ENCODE measurements at places on chromosomes 1 and 21.

- DNase-seq = no peak
Measured at GRCh38 chr1:234520908-234521817, 42.2 kb upstream of the TARBP1 start.

GRCh38 chr1:79792219-79792930 lies 785.8 kb upstream of the ADGRL4 start:
- no peak for DNase-seq

- DNase-seq = no peak
Measured at GRCh38 chr1:115413621-115414020, 75.6 kb upstream of the NGF start.

GRCh38 chr1:53473463-53473862 lies 14.3 kb downstream of the DMRTB1 start:
- peak; percentile 82 for DNase-seq

- no peak for DNase-seq
Measured at GRCh38 chr1:221891708-221892107, 149.8 kb upstream of the DUSP10 start.

DNA sequence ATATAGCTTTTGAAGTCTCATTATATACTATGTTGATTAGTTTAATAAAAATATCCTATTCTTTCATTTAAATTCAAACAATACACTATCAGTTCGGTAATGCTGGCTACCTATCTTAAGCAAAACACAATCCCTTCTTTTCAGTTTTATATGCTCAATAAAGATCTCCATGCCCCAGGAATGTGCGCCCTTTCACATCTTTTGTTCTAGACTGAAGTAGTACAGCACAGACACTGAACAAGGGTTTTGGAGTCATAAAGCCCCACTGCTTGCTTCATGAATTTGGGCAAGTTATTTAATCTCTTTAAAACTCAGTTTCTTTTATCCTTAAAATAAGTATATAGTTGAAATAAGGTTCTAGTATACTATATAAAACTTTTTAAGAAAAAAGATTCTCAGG lies 22.4 kb downstream of the SYDE2 start:
- DNase-seq = no peak

GRCh38 chr1:1544544-1544943 lies 4.1 kb upstream of the TMEM240 start:
- no peak for DNase-seq

- no peak for DNase-seq
Measured at GRCh38 chr21:39317134-39318090, 4.0 kb upstream of the BRWD1 start.

DNA sequence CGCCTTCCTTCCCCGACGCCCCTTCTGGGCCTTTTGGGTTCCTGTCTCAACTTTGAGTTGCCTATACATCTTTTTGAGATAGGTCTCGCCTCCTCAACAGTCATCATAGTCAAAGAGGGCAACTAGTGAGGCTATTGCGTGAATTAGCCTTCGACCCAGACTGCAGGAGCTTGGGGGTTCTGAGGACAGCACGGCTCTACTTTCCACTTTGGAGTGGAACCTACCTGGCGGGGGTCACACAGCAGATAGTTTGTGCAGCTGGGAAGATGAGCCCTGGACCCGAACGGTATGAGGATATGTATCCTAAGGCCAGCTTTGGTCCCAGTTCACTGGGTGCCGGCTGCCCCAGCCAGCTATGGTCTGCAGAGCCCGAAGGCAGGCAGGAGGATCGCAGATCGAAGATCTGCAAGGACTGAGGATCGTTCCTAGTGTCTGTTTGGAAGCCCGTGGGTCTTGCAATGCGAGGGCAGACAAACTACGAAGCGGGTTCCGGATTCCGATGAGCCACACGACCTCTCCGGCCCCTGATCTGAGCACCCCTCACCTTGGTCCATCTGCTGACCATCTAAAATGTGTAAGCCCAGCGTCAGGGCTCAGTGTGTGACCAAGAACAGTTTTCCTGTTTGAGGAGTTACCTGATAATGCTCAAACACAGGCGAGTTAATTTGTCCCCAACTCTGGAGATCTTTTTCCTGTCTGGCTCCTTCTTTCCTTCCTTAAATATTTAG lies 8.1 kb downstream of the FOXD2 start:
- DNase-seq = no peak

DNA sequence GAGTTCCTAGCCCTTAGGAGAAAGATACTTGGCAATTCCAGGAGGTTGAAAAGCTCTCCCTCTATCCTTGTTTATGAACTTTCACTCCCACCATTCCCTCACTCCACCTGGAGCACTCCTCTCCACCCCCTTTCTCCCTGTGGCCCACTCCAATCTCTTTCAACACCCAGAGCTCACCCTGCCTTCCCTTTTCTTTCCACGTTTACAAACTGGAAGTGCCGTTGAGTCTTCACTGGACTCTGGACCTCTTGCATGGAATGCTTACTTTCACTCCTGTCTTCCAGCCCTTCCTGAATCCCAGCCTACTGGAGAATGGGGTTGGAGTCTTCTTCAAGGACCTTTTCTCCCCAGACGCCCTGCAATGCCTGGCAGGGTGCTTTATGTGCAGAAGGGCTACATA lies 198.5 kb downstream of the RHOU start:
- no peak for DNase-seq
